Activated CD8-positive, alpha-beta memory T cell treated with anti-CD3 and anti-CD28 coated beads for 4 hours (primary cell): ENCODE measurements at places on chromosomes 1 and 21.

- no peak for DNase-seq
Measured at GRCh38 chr1:235087906-235088305, 40.7 kb downstream of the TOMM20 start.

DNA sequence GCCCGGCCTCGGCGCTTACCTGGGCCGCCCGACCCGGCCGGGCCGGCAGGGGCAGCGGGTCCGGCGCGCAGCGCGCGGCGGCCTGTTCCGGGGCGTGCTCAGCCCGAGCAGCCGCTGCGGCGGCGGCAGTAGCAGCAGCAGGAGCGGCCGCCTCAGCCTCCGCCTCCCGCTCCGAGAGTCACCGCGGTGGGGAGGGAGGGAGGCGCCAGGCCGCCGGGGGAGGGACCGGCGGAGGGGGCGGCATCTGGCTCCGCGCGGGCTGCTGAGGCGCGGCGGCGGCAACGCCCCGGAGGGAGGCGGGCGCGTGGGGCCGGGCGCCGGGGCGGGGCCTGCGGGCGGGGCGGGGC lies at the start of gene CTNNBIP1:
TSS of gene CTNNBIP1 (minus strand) at position 194 of the 347 bp plus-strand sequence. CDS start 38,205 bp downstream, outside the sequence.
- no peak for DNase-seq

DNA sequence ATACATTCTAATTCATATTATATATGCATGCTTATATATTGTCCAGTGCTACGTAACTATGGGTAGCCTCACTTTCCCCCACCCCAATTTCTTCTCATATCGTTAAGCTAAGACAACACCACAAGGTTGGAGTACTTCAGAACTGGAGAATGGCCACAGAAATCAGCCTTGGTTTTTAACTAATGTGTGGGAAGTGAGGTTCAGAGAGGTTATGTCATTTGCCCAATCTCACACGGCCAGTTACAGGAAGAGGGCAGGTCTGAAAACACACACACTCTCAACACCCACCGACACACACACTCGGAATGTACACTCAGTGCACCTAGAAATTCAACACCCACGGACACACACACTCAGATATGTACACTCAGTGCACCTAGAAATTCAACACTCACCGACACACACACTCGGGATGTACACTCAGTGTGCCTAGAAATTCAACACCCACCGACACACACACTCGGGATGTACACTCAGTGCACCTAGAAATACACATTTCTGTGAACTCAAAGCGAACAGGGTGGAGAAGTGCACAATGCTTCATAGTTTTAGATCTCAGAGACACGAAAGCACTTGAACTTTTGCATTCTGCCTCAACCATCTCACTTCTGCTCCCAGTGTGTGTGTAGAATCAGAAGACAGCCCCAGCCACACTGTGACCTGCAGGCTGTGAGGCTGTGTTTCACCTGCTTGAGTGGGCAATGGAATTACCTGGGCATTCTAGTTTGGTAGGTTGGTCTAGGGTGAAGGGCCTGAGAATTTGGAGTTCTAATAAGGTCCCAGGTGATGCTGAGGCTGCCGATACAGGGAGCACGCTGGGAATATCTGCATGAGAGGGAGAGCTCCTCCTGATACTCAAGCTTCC lies 170.4 kb downstream of the CLIC6 start:
- no peak for DNase-seq

DNA sequence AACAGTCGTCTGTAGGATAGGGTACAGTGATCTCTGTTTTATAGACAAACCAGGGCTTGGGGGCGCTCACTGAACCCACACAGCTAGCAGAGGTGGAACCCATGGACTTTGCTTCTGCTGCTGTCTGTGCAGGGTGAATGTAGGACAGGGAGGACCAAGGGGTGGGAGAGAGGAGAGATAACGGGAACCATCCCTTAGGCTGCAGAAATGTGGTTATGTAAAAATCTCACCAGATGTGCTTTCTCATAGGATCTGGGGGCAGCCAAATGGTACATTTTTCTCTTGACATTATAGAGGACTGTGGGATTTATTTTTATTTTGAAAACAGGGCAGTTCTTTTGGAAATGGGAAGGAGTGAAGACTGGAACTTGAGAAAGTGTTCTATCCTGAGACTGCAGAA lies 8.7 kb downstream of the NFASC start:
- no peak for DNase-seq

- no peak for DNase-seq
Measured at GRCh38 chr1:156128654-156129597, 14.4 kb downstream of the LMNA start.
